ENCODE measurements at places on chromosomes 7 and 10.

DNA sequence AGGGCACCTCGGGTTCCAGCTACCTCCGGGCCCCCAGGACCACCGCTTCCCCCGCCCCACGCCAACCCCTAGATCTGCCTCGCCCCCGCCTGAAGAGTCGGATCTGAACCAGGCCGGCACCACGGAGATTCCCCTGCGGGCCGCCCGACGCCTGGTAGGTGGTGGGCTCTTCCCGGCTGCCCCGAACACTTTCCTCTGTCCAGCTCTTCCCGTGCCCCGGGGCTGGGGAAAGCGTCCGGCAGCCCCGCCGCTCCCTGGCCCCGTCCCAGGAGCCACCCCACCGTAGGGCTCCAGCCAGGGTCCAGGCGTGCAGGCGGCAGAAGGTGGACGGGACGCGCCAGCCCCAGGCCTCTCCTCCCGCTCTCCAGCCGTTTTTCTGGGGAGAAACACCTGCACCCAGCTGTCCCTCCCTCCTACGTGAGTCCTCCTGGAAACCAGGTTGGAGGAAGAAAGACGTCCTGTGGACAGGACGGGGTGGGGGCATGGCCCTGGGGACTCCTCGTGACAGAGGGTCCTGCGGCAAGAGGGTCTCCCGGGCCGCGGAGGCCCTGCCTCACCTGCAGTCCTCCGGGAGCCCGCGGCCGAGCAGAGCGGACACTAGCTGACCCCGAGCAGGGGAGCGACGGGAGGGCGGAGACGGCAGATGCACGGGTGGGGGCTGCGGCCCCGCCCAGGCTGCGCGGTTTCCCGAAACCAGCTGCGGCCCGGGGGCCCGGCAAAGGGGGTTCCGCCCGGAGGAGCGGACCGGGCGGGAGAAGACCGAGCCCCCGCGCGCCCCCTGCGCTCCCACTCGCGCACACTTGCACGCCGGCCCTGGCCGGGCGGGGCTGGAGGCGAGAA lies at the start of gene TMEM176B:
Gene TMEM176B (minus strand): TSS at position 624 of the 840 bp plus-strand sequence. CDS start 3,795 bp downstream, outside the sequence.
- DNase-seq: no peak

- DNase-seq: no peak
Measured at GRCh38 chr10:89388806-89389205, 3.6 kb upstream of the IFIT1 start.

DNA sequence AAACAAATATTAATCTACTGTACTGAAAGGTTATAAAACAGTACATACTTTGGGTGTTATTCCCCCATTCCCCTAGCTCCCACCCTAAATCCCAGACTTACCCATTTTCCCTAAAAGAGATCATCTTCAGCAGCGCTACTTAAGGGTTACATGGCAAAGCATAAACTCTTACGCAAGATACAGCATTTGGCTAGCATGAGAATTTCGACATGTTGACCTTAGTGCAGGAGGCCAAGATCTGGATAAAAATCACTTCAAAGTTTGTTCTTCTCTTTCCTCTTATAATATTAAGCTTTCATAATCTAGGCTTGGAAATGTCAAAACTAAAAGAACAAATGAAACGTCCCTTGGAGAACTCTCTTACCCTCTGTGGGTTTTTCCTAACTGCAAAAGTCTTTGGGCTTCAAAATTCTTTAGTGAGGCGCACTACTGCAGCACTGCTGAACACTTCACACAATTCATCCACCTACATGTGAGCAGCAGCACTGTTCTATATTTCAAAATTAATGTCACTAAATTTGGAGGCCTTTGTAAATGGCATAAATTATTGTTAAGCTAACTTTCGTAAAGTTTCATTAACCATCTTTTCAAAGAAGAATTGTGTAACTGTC lies 59.5 kb upstream of the PDLIM1 start:
- DNase-seq: peak; percentile 86

GRCh38 chr10:107166403-107166802 lies 1.9 kb upstream of the SORCS1 start:
- DNase-seq: no peak

- no peak for DNase-seq
Measured at GRCh38 chr7:22868509-22868908, 45.9 kb upstream of the TOMM7 start.

- no peak for DNase-seq
Measured at GRCh38 chr7:82032901-82033300, 263.1 kb upstream of the HGF start.

GRCh38 chr7:151078233-151079040 lies 2.2 kb downstream of the FASTK start:
- no peak for DNase-seq

DNA sequence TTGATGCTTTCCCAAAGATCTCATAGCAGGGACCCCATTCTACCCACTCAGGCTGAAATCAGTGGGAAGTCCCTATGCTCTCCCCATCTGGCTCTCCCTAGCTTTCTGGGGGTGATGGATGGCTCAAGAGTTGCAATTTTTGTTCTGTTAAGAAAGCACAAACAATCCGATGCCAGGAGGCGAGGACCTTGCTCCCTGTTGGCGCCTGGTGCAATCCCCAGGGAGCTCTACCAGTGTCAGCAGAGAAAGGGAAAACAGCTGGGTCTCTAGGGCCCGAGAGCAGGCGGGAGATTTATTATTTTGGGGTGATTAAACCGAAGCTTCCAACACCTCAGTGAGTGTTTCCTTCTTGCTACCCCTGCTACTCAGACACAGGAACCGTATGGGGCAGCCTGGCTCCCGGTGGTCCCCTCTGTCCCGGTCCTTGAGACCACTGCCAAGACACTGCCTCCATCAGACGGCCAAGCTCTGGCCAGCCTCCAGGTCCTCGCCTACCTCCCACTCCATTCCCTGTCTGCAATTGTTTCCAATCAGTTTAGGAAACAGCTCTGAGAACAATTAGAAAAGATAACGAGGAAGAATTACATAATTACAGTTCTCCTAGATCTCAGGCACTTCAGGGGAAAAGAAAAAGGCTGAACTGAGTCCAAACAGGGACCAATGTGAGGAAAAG lies 147.9 kb downstream of the PLXNA4 start:
- DNase-seq: no peak

DNA sequence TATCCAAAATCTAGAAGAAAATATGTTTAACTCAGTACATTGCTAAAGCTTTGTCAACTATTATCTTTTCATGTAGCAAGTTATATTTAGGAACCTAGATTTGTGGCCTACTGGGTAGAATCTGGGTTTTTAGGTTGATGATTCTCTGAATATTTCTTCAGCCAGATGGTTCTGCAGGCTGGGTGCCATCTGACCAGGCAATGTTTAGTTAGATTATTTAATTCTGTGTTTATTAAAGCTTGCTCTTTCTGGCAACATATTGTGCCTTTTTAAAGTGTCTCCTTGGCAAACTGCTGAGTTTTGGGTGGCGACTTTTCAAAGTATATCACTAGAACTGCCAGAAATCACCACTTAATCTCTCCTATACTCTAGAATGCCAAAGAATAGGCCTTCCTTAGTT lies 114.1 kb downstream of the LHFPL3 start:
- no peak for DNase-seq

DNA sequence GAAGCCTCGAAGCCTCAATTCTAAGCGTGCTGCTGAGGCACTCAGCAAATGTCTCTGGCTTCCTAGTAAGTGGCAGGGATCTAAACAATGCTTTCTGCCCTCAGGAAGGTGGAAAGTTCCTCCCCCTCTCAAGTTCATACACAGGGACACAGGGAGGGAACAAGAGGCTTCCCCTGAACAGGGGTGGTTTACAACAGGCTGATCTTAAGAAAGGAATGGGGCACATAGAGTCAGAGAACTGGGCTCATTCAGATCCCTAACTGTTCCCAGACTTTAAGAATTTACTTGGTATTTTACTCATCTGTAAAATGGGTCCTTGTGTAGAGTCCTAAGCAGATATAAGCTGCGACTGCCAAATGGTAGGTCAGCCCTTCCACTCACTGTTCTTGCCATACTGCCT lies 2.5 kb downstream of the TNS3 start:
- DNase-seq: no peak

DNA sequence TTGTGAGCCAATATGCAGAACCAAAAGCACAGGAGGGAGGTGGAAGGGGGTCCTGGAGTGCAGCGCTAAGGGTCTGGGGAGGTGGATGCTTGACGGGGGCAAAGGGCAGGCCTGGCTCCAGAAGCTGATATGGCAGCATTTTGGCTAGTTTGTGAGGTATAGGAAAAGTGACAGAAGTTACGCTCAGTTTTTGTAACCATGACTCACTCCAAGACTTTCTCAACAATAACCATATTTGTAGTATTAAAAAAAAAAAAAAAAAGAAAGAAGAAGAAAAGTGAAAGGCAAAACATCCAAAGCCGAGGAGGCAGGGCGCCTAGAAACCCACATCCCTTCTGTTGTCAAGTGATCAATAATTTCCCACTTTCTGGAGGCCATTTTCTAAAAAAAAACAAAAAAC lies 92.3 kb downstream of the RNF216 start:
- DNase-seq: peak; percentile 67

GRCh38 chr7:25779002-25779546 lies 372.9 kb upstream of the NFE2L3 start:
- DNase-seq: no peak

- peak; percentile 71 for DNase-seq
Measured at GRCh38 chr10:126315494-126316177, 72.6 kb downstream of the ADAM12 start.

DNA sequence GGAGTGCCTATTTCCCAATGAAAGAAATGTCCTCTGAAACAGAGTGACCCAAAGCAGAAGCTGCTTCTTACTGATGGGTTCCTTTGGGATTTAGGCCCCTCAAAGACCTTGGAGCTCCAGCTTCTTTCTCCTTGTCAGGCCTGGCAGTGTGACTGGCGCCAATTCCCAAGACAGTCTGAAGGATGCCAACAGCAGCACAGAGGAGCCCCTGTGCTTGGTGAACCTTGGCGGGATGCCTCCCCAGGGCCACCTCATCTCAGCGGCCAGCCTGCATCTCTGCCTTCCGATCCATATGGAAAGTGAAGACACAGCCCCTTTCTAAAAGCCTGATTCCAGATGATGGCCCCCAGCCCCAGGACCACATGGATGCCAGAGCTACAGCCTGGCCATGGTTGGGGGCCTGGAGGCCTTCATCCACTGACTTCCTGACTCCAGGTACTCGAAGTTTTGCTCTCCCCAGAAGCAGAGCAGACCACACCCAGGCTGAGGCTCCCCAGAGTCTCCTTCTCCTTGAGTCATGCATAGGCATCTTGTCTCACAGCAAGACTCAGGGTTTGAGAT lies 45.4 kb downstream of the FBXW4 start:
- no peak for DNase-seq

DNA sequence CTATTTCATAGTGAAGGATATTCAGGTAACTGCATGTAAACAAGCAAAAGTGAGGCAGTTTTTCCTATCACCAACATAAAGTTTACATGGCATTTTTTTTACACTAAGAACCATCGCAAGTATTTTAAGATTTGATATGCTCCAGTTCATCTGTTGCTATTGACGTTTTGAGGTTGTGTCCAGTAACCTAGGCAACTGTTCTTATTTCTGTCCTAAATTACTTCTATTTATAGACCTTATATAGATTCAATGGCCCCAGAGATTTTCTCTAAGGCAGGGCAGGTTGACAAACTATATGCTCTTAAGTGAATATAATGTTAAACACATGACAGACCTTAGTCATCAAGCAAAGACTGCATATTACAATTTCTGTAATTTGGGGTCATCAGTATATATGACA lies 830.2 kb upstream of the LRRTM3 start:
- DNase-seq: no peak

- no peak for DNase-seq
Measured at GRCh38 chr7:2701832-2702593, 14.0 kb downstream of the AMZ1 start.

DNA sequence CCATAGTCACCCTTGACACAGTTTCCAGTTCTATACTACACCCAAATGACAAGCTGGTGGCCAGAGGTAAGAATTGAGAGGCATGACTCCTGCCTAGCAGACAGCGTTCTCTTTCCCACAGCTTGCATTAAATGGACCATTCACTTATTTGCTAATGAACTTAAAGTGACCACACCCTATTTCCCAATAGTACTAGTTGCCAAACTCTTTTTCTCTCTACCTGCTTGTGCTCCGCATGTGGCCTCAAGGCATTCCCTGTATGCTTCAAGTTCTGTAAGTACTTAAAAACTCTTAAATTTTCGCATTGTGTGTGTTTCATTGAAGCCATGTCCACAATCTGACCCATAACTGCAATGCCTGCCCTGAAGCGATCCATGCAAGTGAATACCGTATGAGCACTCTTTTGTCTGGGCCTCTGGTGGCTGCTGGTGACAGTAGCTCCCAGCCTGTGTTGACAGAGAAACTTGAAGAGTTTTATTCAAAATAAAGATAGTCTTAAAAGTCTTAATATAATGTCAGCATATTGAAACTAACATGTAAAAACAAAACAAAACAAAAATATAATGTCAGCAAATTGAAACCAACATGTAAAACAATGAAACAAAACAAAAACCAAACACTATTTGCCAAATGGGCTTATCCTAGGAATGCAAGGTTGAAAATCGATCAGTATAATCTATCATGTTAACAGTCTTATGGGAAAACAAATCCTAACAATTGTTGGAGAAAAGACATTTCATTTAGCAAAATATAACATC lies 73.6 kb downstream of the CCSER2 start:
- DNase-seq: no peak

- no peak for DNase-seq
Measured at GRCh38 chr7:138355254-138355653, 104.8 kb upstream of the TRIM24 start.

- no peak for DNase-seq
Measured at GRCh38 chr10:114167985-114168384, 6.0 kb downstream of the CCDC186 start.

GRCh38 chr10:4431114-4431863 lies 394.7 kb upstream of the AKR1E2 start:
- DNase-seq: peak; percentile 87

GRCh38 chr7:90660100-90660499 lies 64.0 kb downstream of the CDK14 start:
- no peak for DNase-seq

DNA sequence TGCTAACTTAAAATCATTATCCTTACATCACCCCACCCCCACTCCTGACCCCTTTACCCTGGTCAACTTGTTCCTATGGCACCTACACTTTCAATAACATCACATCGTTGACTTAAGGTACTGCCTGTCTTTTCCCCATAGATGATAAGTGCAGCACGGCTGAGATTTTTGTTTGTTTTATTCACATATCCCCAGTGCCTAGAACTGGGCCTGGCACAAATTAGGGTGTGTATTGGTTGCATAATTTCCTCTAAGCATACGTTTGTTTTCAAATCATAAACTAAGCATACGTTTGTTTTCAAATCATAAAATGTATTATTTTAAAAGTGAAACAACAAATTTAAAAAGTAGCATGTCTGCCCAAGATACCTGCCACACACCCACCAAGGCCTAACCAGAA lies 35.3 kb downstream of the ANXA11 start:
- no peak for DNase-seq

- peak; percentile 63 for DNase-seq
Measured at GRCh38 chr7:116786791-116787443, 75.5 kb upstream of the CAPZA2 start.

- DNase-seq: no peak
Measured at GRCh38 chr7:134802762-134803161, 23.3 kb downstream of the CALD1 start.

DNA sequence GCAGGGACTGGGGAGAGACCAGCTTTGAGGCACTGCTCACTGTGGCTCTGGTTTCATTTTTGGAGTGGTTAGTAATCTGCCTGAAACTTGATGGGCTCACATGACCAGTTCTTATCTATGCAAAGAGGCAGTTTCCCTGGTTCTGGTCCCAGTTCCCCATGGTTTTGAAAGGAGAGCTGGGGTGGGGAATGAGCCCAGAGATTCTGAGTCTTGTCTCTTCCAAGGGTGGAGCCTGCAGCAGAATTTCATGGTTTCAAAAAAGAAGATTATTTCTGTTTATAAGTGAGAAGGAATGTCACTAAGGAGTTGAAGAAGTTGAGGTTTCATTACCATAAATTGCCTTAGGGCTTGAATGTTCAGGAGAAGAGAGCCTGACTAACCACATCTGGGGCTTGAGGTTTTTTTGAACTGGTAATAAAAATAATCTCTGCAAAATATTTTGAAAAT lies 190.2 kb upstream of the HABP2 start:
- DNase-seq: peak; percentile 46

Data from iris pigment epithelial cell (primary cell).